ENCODE measurements at places on chromosomes 3 and 15.

GRCh38 chr3:173913397-173913796, 515.9 kb downstream of the NLGN1 start:
- no peak for DNase-seq

- no peak for DNase-seq
Observed at GRCh38 chr15:77396692-77397091, 23.2 kb downstream of the PEAK1 start.

DNA sequence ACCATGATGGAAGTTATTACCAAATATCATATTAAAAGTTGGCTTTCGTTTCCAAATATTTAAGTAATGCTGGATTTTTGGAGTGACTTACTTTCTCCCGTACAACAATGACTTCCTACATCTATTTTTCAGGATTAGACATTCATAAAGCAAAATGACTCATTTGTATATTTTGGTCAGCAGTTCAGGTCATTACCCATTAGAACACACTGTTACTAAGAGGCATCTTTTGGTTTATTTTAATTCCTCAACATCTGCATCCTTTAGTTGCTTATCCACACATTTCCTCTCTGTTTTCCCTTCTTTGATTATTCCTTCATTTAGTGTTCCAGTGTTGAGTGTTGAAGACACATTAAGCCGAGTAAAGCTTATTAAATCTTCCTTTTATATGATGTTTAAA, 348.2 kb downstream of the NAALADL2 start:
- DNase-seq = no peak

DNA sequence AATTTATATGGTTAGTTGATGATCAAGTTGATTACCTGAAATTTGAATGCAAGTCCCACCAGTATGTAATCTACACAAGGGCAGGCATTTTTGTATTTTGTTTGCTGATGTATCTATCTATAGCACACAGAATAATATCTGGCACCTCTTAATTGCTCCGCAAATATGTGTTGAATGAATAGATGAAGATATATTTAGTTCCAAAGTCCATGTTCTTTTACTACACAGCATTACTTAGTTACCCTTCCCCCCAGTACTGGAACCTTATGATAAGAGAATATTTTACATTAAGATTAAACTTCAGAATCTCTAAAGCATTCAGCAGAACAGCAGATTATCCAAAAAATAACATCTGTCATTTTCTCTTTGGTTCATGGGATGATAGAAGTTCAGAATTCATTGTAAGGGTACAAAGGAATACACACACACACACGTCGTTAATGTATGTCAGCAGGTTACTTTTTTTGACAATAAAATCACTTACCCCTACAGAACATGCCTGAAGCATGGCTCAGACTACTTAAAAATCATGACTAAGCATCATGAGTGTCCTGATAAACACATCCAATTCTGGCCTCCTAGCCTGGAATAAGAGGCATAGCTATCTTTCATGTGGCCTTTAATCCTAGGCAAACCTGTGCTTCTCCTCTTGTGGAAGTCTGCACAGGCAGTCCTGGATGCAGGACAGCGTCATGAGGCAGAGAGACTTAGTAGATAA, 148.9 kb upstream of the TBC1D5 start:
- DNase-seq = no peak

DNA sequence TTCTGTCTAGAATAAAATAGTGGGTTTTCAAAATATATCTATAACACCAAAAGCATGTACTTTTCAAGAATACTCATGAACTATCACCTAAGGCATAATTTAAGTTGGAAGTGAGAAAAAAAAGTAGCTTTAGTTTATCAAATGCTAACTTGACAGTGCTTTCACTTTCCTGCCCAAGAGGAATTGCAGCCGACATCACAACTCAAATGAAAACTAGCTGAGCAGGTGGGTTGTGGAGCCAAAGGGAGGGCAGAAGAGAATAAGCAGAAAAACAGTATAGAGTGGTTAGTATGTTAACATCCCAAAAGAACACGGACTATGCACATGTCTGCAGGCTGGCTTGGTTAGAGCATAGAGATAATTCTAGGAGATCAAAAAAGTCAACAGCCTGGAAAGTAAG, 120.9 kb downstream of the NEDD4 start:
- no peak for DNase-seq

GRCh38 chr3:50124800-50125178, 30.3 kb upstream of the SEMA3F start:
- DNase-seq = no peak

DNA sequence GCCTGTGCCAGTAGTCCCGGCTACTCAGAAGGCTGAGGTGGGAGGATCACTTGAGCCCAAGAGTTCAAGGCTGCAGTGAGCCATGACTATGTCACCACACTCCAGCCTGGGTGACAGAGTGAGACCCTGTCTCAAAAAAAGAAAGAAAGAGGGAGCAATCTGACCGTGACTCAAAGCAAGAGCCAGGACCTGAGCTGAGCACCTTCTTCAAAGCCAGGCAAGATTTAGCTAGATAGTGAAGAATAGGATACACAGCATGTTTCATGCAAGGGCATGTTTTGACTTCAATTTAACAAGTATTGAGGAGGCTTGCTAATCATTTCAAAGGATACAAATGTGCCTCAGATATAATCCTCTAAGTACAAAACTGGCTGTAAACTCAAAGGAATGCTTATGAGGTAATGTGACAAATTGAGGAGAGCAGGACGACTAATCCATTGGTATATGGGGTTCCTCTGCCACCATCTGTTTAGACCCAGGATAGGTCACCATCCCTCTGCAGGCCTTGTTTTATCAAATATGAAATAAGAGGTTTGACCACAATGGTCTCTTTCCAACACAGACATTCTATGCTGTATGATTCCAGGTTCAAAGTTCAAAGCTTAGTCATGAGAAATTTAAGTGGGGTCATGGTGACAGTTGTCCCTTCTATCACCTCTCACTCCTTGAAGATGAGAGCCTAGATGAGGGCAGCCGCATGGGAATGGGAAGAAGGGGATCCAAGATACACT, 33.2 kb downstream of the RAB27A start:
- DNase-seq = no peak

GRCh38 chr3:197269024-197269423, 29.4 kb downstream of the DLG1 start:
- no peak for DNase-seq

DNA sequence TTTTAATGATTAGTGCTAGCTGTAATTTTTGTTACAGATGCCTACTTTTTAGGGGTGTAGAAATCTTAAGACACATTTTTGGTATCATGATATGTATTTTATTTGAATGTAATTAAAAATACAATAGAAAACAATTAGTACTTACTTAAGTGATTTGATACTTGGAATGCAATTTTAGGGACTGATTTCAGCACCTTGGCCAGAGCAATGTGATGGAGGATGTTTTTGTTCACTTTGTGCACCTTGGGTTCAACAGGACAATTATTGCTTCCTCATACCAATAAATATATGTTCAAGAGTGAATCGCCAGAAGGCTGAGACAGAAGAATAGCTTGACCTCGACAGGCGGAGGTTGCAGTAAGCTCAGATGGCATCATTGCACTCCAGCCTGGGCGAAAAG, 22.3 kb downstream of the GMNC start:
- DNase-seq = no peak

GRCh38 chr15:64249883-64250575, 87.2 kb upstream of the PPIB start:
- DNase-seq = no peak

- DNase-seq = peak; percentile 26
Observed at GRCh38 chr3:42518800-42519567, 16.5 kb downstream of the VIPR1 start.
